T-cell (primary cell): ENCODE measurements at places on chromosomes 11 and 22.

GRCh38 chr11:116712428-116712827 lies 60.4 kb downstream of the BUD13 start:
- no peak for DNase-seq

GRCh38 chr11:31801298-31801702 lies 9.8 kb downstream of the PAX6 start:
- DNase-seq, result no peak

GRCh38 chr11:14290422-14290821 lies 68.6 kb downstream of the RRAS2 start:
- DNase-seq, result no peak

DNA sequence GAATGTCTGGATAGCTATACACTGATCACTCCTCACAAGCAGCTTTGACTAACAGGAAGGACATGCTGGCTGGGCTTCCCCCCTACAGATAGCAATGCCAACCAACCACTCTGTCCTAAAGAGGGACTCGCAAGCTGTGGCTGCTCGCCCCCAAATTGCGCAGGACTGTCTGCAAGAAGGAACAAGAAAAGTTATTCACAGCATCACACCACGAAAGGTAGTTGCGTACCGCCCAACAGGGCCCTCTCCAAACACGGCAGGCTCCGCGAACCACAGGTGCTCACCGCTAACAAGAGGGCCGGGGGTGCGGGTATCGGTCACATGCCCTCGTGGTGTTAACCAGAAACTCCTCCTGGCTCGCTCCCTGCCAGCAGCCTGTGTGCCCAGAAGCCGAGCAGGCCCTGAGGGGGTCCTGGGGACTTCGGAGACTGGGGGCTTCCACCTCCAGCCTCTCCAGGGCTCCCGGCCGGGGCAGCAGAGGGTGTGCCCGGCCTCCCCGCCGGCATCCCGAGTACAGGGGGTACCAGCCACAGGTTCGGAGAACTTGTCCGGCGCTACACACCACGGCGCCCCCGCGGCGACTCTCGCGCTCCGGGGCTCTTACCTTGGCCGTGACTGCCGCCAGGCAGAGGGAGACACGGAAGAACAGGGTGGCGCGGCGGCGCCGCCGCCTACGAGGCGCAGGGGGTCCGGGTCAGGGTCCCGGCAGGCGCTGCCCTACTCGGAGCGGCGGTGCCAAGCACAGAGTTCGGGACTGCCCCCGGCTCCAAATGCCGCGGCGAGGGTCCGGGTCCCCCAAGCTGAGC lies 682 bp downstream of the LARGE1 start:
- no peak for DNase-seq

DNA sequence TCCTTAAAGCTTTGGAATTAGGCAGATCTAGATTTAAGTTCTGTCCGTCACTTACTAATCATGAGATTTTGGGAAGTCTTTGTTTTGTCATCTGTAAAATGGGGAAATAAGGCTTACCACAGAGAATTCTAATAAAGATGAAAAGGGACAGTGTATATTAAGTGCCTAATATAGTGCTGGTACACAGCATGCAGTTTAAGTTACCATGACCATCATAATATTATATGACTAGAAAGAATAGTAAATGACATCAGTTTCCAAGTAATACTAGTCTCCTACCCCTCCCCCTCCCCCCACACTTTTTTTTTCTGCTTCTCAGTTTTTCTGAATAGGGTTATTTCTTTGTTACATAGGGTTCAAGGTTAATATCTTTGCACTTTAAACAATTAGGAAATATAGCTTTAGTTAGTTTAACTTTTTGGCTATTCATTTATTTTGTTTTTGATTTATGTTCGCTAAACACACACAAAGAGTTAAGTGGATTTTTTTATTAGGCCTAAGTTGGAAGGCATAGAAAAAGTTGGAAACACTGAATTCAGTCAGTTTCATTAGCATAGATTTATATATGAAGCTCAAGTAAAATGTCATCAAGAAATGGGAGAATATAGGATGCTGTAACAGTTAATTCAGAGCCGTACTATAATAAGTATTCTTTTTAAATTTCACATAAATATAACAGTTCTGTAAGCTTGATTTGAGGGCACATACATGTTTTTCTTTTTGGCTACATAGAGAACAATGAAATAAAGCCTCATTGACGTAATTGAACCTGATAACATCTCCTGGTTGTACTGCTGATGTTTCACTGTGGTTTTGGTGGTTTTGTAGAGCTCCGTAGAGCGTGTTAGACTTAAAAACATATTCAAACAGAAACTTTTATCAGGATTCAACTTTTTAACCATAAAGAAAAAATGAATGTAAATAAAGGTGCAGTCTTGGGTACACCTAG lies 121.2 kb downstream of the PDE3B start:
- DNase-seq, result peak; percentile 39

DNA sequence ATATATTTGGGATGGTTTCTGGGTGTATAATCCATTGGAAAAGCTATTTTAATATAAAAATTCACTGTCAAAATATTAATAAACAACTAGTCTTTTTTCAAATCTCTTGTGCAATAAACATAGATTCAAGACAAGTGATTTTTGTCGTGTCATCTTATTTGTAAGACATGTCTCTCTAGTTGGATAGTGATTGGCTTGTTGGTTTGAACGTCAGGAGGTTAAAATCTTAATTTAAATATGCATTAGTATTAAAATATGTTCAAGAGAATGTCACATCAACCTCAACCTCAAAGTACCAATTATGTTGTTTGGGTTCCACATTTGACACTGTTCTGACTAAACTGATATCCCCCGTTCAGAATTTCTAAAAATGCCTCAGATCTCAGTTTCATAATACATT lies 287.6 kb downstream of the CASP12 start:
- DNase-seq, result no peak

DNA sequence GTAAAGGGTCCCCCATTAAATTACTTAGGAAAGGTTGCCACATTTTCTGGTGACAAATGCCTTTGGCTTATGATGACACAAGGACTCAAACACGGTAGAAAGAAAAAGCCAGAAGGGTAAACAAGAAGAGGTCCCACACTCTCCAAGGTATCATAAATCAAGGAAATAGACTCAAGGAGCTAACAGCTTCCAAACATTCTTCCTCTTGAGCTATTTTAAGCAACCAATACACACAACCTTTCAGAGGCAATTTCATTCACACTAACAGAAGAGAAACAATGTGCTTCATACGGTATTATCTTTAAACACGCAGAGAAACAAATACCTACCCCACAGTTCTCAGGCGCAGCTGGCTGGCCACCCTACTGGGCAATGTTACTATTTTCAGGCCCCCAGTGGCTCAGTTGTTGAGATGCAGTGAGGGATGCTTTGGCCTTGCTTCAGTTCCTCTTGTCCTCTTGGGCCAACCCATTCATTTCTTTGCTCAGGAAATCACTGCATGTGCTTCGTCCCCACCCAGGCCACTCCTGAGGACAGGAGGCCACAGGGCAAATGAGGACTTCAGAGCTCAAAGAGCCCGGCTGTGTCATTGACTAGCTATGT lies 15.8 kb downstream of the ABTB2 start:
- DNase-seq, result no peak

DNA sequence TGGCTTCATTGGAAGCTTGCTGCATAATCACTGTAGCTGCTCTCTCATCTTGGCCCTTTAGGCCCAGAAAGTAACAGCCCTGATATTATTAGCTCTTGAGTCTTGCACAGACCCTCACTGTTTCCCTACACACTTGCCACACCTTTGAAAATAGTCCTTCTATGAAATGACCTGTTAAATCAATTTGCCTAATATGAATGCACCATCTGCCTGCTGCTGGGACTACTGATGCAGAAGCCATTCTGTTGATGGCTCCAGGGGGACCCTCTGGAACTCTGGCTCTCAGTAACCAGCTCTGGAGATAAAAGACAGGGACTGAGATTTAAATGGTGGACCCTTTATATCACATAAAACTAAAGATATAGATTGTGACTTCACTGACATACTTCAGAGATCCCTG lies 14.7 kb upstream of the AMPD3 start:
- DNase-seq, result no peak

DNA sequence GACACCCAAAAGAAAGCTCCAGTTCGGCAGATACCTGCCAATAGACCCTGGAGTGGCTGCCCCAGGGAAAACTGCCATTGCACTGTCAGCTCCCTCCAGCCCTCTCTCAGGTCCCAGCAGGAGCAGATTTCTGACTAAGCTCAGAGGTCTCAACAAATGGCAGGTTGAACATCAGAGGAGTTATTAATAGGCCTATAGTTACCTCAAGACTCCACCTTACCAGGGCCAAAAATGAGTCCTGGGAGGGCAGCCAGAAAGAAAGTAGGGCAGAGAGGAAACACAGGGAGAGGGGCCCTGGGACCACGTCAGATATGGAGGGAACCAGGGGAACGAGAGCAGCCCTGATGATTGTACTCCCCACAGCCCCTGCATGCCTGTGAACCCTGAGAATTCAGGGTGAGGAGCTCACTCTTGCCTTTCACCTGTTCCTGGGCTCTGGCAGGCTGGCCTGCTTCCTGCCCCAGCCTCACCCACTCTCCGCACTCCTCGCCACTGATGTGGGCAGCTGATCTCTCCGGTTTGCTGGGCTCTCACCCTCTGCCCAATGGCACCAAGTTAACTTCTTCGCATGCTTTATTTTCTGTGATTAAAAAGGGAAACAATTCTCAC lies 4.3 kb upstream of the RGL4 start:
- no peak for DNase-seq

DNA sequence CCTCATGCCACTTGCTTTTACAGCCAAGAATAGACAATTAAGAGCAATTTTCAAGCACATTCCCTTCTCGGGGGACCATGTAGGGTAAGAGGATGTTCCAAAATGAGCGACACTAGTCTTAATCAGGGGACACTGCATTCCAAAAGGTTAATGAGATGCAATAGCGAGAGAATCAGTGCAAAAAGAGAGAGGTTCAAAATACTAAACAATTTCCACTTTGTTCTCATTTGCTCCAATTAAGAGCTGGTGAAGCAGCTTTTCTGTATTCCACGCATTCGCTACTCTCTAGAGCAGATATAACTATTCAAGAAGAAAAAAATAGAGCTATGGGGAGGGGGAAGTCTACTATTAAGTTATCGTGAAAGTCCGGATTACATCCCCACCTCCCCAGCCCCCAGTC lies 811 bp downstream of the LRRC4C start:
- no peak for DNase-seq

DNA sequence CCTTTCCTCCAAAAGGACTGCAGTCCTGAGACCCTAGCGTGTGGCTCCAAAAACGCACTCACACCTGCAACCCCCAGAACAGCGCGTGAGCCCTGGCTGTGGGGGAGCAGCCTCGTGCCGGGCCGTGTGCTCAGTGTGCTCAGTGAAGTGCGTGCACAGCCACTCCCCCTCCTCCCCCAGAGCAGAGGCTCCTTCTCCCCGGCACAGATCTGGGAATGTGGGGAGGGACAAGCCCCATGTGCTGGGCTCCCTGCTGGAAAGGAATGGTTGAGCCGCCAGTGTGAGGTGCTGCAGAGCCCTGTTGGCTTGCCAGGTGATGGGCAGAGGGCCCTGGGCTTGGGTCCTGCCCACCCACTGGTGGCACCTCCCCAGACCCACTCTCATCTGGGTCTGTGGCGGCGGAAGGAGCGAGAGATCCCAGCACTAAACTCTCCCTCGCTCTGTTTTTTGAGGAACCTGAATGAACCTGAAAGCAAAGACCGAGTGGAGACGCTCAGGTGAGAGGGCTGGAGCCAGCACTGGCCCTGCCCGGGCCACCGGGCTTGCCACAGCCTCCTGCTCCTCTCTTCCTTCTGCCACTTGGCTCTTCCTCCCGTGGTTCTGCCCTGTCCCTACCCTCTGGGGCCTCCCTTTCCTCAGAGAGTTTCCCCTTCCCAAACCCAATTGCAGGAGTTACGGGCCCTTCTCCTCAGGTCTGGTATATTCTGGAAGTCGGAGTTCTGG lies 9.0 kb downstream of the RCOR2 start:
- DNase-seq, result no peak

DNA sequence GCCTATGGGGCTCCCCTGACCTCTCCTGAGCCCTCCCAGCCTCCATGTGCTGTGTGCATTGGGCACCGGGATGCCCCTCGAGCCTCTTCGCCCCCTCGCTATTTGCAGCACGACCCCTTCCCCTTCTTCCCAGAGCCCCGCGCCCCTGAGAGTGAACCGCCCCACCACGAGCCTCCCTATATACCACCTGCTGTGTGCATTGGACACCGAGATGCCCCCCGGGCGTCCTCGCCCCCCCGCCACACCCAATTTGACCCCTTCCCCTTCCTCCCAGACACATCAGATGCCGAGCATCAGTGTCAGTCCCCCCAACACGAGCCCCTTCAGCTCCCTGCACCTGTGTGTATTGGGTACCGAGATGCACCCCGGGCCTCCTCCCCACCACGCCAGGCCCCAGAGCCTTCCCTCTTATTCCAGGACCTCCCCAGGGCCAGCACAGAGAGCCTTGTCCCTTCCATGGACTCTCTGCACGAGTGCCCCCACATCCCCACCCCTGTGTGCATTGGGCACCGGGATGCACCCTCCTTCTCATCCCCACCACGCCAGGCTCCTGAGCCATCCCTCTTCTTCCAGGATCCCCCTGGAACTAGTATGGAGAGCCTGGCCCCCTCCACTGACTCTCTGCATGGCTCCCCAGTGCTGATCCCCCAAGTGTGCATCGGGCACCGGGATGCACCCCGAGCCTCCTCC lies 28.8 kb downstream of the TRIOBP start:
- DNase-seq, result no peak

GRCh38 chr22:37604875-37605274 lies 3.8 kb upstream of the GGA1 start:
- peak; percentile 63 for DNase-seq

DNA sequence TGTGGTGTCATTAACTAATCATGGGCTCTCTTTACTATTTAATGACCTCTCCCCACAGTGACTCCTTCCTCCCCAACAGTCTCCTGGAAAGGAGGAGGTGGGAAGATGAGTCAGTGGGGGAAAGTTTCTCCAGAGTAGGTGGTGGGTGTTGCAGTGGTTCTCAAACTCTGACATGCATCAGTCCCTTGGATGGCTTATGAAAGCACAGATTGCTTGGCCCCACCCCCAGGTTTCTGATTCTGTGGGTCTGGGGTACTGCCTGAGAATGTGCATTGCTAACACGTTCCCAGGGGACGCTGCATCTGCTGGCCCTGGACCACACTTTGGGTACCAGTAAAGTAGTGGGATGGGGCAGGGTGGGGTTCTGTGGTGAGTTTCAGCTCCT lies 9.8 kb downstream of the CD82 start:
- DNase-seq, result no peak

- no peak for DNase-seq
Observed at GRCh38 chr22:29477723-29478318, 2.2 kb upstream of the NEFH start.

- DNase-seq, result no peak
Observed at GRCh38 chr11:28877340-28877739, 769.2 kb downstream of the METTL15 start.

DNA sequence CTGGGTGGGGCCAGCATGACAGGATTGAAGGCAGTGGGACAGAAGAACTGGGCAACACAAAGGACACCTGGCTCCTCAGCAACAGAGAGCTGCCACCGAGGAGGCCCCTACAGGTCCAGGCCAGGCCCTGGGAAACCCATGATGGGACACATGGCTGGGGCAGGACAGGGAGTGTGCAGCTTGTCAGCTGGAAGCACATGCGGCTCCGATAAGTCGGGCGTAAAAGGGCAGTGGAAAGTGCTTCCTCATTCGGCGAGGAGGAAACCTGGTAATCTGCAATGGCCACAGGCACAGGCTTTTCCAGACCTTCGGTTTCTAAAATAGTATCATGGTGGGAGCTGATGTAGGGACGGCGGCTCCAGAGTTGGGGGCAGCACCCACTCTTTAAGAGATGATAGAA lies 16.5 kb downstream of the GNAZ start:
- DNase-seq, result no peak
